ENCODE measurements at places on chromosomes 3 and 15.

DNA sequence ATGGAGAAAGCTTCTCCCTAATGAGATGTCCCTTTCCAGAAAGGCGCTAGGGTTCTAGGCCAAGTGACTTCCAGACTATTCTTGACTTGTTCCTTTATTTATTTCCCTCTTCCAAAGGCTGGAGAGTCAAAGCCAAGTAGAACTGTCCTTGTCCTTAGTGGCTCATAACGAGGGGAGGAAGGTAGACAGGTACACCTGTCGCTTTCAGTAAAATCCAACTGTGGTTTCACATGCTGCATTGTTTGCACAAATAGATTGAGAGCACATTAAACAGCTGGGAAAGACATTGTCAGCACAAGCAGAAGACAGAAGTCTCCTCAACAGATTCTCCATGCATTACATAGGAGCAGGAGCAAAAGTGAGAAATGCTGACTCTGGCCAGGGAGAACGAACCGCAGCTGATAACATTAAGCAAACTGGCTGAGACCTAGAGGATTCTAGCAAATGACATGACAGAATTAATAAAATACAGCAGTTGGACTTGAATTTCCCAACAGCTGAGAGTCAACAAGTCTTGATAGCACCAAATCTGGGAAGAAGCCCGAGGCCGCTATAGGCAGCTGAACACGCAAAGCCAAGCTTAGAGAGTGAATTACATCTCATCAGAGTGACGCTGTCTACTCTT is 227.7 kb downstream of the TLE3 start:
- no peak for DNase-seq

GRCh38 chr3:126156468-126156867 is 23.9 kb downstream of the ALDH1L1 start:
- DNase-seq = no peak

DNA sequence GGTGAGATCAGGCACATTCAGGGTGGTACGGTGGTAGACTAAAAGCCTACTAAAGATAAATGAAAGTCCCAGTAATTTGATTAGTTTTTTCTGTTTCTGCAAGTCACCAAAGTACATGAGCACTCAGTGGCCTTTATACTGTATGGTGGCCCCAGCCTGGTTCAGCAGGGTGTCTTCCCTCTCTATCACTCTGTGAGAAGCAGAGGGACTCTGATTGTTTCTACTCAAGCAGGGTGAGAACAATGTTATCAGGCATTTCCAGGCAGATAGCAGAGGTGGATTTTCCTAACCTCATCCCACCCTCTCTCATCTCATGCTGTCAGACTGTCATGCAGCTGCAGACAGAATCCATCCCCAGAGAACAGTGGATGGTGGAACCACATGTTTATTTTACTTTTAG is 71.5 kb upstream of the BFSP2 start:
- no peak for DNase-seq

DNA sequence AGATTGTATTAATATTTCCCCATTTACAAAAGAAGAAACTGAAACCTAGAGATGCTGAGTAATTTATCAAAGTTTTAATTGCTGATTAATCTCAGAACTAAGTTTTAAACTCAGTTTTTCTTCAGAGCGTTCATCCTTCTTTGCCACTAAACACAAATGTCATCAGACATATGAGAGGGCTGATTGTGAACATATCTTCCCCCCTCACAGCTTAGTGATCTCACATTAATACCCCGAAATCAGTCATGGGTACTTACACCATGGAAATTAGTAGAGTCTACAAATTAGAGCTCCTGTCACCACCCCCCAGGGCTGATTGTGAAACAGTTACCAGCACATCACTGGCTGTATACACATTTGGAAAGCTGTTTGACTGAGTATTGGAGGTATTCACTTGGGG is 189.3 kb upstream of the SGO1 start:
- no peak for DNase-seq
